ENCODE measurements at places on chromosomes 1 and 21.
A peak's percentile ranks its signal among the peaks of the same experiment; 100 is the strongest.

DNA sequence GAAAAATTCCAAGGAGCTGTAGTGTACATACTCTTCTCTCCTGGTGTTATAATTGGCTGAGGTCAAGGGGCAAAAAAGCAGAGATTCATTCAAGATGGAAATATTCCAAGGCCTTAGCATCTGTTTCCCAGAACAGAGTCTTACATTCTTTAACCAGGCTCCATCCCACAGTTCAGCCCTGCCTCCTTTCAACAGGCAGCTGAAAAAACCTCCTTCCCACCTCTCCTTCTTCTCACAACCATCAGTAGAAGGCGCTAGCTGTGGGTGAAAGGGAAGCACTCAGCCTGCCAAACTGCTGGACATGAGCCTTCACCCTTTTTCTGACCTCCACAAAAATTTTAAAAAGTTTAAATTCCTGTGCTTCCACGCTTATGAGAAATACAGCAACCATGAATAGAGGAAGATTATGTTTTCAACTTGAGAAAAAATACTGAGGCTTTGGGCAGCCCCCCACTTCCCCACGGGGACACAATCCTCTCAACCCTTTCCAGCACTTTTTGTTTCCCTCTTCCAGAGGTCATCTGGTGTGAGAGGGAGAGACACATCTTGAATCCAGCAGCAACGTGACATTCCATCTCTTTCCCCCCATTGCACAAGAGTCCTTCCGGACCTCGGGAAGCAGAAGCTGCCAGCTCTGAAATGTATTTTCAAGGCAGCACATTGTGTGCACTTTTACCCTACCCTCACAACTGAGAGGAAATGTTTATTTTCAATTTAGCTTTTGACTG is 43.2 kb upstream of the FMO2 start:
- DNase-seq: peak; percentile 58

DNA sequence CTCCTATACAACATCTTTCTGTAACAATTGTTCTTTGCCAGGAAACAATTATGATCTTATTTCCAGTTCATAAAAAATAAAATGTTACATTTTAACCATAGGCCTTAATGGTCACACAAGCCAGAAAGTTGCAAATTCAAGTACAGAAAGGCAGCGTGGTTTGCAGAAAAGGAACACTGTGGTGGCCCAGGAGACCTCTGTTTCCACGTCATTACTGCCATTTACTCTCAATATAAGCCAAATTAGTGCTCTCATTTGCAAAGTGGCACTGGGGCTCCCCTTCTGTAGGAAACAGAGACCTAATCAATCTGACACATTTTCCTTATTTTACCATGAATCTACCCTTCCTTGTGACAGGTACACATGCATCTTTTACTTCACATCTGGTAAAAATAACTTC is 79.3 kb upstream of the TLR5 start:
- no peak for DNase-seq

DNA sequence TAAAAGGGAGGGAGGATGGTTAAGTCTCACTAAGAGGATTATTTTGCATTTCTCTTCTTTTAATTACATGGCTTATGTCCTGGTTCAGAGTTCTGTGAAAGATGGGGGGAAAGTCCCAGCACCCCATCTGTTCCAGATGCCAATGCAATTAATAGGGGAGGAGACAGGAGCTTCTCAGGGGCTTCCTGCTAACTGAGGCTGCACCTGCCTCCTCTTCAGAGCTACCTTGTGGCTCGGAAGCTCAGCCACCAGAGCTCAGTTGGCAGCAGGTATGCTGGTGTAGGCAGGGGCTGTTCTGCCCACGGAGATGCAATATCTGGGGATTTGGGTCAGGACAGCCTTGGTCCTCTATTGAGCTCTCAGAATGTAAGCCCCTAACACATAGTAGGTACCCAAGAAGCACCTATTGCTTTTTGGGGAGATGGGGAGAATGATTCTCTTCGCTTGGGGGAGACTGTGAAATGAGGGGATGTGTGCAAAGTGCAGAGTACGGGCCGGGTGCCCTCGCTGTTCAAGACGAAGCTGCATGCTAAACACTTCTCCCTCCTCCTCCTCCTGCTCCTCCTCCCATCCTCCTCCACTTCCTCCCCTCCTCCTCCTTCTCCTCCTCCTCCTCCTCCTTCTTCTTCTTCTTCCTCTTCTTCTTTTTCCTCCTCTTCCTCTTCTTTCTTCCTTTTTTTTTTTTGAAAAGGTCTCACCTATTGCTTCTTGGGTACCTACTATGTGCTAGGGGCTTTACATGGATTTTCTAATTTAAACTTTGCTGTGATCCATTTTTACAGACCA is 279.0 kb downstream of the PTPRU start:
- no peak for DNase-seq

- DNase-seq: no peak
Observed at GRCh38 chr1:170203693-170204092, 57.9 kb downstream of the NTMT2 start.

GRCh38 chr1:111197598-111198284 is 2.7 kb downstream of the DENND2D start:
- DNase-seq: no peak

GRCh38 chr21:34894401-34894800 is 154.7 kb downstream of the RUNX1 start:
- no peak for DNase-seq

- DNase-seq: no peak
Observed at GRCh38 chr1:233090746-233091494, 140.5 kb downstream of the NTPCR start.

GRCh38 chr1:173300061-173301044 is 93.2 kb upstream of the TNFSF4 start:
- DNase-seq: no peak

DNA sequence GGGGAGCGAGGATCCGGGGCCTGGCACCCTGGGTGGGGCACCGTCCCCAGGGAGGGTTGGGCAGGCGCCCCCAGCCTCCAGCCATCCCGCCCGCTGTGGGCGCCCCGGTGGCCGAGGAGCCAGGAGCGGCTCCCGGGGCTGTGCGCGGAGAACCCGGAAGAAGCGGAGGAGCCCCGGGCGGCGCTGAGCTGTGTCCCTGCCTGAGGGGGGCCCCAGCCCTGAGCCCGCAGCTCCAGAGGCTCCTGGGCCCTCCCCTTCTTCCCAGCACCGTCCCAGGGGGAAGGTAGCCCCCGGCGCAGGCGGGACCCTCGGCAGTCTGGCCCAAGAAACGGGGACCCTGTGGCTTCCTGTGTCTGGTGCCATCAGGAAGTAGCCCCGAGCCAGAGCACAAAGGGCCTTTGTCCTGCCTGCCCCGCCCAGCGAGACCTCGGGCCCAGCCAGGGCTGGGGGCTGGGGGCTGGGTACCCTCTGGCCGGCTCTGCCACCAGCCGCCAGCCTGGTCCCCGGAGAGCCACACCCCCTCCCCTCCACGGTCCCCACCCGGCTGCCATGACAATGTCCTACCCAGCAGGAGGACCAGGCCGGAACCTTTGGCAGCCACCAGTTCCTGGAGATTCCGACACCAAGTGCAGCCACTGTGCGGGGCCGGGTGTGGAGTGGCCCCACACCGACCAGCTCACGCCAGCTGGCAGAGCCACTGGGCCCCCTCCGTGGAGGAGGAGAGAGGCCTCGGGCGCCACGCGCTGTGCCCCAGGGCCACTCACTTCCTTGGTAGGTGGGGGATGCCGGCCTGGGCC is 15.6 kb upstream of the TTLL10 start:
- DNase-seq: no peak

DNA sequence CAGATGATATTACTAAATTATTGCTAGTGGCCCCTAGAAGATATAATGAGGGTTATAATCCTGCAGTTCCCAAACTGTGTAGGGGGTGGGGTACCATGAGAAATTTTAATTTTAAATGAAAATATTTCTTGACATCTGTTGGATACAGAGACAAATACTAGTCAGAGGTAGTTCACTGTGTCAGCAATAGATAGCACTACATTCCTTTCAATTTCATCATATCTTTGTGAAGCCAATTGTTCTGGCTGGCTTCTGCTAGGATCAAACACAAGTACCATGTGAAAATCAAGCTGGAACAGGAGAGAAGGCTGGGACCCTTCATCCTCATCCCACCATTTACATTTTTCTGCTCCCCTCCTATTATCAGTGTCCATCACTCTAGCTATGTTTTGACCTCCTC is 208.1 kb downstream of the USH2A start:
- no peak for DNase-seq

DNA sequence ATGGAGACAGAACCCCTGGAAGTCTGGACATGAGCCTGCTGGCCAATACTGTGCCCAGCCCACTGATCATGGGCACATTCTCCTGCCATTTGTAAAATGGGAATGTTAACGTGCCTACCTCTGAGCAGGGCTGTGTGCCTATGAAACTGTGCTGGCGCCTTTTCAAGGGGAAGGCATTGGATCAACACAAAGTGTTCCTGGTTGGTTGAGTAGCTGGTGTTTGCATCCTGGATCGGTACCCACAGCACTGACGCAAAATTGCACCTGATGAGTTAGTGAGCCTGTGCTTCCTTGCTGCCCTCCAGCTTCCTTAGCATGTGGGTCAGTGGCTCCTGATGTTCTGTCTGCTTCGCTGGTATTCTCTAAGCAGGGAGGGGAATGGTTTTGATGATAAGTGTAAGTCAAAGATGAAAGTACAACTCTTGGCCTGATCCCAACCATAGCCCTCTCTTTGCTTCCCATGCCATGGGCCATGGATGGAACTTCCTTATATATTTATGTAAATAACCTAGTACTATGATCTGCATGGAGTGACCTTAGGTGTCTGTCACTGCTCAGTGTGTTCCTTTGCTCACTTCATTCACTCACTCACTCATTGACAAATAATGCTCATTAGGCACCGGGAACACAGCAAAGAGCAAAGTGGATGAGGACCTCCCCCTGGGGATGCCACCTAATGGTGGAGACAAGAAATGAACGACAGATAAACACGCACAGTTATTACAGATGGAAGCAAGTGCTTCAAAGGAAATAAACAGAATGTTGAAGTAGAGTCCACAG is 22.7 kb downstream of the MAB21L3 start:
- DNase-seq: no peak

DNA sequence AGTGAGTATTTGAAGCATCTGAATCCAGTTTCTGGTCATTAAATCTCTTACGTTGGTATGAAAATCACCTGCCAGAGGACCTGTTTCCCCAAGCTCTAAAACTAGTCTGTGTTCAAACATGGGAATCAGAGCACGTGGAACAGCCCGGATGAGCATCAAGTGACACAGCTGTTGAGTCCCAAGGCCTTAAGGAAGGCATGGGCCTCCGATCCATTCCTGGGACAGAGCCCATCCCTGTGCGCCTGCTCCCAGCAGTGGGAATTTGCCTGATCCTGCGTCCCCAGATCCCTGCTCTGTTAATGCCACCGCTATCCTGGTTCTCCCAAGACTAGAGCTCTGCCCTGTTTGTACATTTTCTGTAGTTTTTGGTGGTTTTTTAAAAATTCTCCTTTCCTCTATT is 68.4 kb upstream of the FBXO28 start:
- no peak for DNase-seq

GRCh38 chr1:189237008-189237407 is 1240.7 kb downstream of the BRINP3 start:
- no peak for DNase-seq

GRCh38 chr1:56627019-56627635 is 18.0 kb upstream of the PRKAA2 start:
- no peak for DNase-seq

DNA sequence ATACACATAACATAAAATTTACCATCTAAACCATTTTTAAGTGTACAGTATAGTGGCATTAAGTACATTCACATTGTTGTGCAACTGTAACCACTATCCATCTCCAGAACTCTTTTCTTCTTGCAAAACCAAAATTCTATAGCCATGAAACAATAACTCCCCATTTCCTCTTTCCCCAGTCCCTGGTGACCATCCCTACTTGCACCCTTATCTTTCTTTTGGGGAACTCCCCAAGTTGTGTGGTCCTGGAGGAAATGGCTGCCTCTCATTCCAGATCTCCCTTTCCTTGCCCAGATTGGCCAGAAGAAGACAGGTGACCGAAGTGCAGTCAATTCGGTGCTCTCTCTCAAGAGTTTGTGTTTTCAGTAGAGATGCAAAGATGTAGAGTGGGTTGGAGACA is 389.6 kb upstream of the C1orf87 start:
- DNase-seq: no peak

GRCh38 chr1:42290130-42290529 is 44.9 kb downstream of the FOXJ3 start:
- no peak for DNase-seq

DNA sequence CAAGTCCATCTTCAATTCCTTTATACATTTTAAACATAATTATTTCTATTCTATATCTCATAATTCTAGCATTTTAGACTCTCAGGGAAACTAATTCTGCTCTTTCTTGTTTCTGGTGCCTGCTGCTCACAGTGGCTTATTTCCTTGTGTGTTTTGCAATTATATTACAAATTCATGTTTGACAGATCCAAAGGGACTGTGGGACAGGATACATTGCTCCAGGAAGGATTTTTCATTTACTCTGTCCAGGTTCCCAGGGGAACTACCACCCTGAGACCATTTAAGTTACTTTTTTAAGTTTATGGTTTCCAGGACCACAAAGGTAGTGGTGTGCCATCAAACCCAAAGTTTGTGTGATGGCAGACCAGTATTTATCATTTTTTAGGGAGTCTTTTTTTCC is 6.6 kb downstream of the TTC39A start:
- no peak for DNase-seq

DNA sequence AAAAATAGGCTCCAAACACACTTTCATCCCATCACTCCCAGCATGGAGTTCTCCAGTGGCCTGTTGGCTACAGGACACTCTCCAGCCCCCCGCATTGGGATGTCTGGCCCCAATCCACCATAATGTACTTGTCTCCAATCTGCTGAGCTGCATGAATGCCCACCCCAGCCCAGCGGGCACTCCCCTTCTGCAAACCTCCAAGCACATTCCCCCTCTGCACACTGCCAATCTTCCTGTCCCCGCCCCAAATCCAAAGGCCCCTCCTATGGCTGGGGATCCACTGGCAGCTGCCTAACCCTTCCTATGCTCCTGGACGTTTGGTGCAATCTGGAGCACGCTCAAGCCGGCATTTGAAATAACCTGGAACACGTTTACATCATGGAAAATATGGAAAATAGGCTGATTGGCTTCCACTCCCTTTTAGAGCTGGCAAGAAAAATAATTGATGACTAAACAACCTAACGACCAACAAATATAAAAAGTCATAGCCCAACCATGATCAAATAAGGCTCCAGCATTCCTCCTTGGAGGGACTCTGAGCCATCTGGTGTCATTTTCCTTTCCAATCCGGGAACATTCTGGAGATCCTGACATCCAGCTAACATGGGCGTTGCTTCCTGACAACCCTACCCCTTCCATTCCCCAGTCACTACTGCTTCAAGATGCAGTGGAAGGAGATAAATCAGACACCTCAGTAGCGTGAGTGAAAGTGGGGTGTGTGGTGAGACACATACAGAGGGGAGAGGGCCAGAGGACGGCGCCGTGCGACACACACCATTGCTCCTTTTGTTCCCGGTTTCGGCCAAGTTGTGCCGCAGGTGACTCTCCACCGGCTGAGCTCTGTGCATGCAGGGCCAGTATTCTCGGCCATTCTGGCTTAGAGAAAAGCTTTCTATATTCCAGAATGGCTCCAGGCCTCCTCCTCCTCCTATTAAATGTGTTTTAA is 41.6 kb downstream of the PDE9A start:
- DNase-seq: no peak
